ENCODE measurements at places on chromosomes 4 and X.
A peak's percentile ranks its signal among the peaks of the same experiment; 100 is the strongest.

DNA sequence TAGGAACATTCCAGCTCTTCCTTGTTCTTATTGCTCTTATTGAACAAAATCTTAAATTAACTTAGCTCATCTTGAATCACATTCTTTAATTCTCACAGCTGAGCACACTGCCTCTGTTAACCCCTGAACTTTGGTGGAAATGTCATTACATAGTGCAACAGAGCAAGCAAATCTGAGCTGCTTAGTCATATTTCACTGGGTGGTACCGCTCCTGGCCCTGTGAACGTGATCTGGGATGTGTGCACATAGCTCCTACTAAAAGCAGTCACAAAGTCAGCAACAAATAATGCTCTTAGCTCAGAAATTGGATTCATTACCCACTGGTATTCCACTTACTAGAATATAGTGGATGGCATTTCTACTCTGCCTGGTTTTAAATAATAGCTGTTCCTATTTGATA, 27.9 kb downstream of the ARHGEF6 start:
- no peak for DNase-seq

DNA sequence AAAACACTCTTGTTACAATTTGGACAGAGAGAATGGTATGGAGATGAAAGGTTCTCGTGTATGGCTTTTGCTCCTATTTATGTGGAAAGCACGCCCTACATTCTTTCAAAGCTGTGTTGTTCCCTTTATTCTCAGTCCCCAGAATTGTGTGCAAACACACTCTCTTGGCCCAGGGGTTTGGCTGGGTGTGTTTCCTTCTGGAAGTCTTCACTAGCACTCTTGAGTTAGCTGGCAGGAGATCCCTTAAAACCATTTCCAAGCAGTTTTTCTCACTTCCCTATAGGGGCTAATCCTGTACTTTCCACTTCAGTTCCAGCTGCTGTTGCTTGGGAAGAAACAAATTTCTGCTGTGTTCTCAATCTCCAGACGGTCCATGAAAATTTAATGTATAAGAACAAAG, 35.1 kb downstream of the FHL1 start:
- DNase-seq = no peak

DNA sequence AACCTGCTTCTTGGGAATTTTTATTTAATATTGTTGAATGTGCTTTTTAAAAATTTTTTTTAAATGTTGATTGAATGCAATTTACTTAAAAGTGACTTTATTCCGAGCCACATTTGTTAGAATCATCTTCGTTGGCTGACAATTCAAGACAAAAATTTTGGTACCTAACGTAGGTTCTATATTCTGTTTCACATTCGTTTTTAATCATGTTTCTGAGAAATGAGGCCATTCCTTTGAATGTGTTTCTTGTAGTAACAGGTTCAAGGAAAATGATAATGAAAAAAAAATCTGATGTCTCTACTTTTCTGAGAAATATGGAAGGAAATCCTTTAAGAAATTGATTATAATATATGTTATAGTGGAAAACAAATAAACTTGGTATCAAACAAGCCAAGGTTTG, 92.3 kb upstream of the DCLK2 start:
- no peak for DNase-seq

GRCh38 chr4:169283114-169283509, 12.4 kb upstream of the SH3RF1 start:
- DNase-seq = no peak

DNA sequence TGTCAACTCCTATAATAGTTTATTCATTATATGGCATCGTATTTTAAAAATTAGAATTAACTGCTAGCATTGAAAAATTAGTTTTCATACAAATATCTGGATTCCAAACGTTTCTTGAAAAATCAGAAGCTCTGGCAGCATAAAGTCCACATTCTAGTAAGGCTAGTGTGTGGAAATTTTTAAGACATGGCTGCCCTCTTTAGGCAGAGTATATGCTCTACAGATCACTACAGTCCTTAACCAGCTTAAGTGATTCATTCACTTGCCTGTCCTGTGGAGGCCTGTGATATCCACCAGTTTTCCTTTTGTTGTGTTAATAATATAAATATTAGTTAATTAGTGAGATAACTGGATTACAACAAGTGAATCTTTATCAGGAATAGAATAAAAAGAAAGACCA, 287.2 kb downstream of the OPHN1 start:
- peak; percentile 26 for DNase-seq

GRCh38 chr4:122819708-122820449, 6.8 kb upstream of the FGF2 start:
- no peak for DNase-seq

DNA sequence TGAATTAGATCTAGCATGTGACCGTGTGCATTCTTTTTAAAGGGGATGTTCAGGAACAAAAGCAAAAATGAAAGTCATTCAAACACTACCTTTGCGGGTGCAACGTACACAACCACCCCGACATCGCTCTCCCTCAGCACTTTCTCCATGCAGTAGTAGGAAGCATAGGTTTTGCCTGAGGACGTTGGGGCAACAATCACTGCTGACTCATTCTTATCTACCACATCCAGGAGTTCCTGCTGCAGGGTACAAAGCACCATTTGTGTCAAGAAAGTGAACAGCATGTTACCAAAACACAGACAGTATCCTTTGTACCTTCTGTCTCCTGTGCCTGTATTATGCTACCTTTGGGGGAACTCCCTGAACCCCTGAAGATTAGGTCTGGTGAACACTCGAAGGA, 58.6 kb downstream of the DDX60L start:
- no peak for DNase-seq

DNA sequence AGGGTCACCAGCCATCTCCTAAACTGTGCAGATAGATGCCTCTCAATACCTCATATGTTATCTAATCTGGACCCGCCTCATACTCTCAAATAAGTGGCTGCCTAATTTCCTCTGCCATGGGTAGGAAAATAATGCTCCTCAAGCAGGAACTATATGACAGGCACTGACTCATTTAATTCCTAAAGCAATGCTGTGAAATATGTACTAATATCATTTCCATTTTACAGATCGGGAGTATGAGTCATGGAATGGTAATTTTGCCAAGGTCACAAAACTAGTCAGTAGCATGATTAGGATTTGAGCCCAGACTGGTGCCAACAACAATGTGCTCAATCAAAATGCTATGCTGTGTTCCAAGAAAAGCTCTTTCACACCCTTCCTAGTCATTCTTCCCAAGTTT, 3.0 kb upstream of the NXT2 start:
- no peak for DNase-seq

DNA sequence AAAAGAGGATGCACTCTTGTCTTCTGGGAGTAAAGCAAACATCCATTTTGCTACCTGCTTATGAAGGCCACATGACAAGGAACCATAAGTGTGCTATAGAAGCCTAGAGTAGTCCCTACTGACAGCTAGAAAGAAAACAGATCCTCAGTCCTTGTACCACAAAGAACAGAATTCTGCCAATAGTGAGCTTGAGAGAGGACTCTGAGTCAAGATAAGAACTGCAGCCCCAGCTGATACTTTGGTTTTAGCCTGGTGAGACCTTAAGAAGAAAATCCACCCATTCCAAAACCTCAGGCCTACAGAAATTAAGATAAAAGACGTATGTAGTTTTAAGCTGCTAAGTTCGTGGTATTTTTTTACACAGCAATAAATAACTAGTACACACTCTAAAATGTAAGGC, 914.6 kb downstream of the PCDH19 start:
- no peak for DNase-seq

DNA sequence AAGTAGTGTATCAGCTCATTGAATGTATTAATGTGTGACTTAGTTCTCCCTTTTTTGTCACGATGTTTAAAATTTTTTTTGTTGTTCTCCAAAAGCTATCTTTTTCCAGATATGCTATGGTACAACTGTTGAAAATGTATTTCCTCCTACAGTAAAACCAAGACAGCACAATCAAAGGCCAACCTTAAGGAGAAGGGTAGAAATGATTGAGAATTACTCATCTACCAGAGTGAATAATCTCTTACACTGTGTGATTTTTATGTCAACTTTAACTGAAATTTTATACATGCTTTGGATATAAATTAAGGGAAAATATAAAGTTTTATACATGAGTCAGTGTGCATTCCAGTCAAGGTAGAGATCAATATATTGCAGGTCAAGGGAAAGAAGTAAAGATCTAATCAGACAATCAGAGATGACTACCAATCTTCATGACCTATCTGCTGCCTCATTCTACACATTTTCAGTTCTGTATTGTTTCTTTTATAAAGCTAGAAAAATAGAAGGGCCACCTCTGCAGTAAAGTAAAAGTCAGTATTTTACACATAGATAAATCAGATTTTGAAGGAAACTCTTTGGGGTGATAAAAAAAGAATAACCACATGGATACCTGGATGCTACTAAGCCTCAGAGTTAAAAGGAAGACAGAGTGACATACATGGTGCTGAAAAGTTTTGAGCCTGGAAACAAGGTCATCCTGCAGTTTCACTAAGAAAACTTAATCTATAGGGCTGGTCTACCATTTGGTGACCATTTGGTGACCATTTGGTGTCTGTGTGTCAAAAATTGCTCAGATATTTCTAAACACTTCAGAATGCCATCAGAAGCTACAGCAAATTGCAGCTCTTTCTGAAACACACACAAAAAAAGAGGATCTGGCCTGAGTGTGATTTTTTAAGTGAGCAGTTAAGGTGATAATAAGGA, 1.6 kb downstream of the FAM13A start:
- DNase-seq = no peak

GRCh38 chr4:101724093-101724492, 66.4 kb upstream of the BANK1 start:
- DNase-seq = no peak

DNA sequence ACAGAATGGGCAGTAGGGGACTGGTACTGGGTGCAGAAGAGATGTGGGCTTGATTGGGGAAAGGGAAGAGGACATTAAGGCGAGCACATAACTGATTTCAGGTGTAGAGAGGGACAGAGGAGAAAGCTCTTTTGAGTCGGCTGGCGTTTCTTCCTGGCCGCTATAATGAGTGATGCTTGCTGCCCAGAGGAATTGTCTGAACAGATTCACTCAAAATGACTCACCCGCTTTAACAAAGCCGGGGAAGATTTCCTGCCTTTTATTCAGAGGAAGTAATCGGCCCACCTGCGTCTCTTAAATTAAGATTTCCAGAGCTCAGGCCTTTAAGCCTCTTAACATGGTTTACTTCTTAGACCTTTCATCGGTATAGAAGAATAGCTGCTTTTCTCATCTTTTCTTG, 102.1 kb upstream of the AP1S2 start:
- no peak for DNase-seq

DNA sequence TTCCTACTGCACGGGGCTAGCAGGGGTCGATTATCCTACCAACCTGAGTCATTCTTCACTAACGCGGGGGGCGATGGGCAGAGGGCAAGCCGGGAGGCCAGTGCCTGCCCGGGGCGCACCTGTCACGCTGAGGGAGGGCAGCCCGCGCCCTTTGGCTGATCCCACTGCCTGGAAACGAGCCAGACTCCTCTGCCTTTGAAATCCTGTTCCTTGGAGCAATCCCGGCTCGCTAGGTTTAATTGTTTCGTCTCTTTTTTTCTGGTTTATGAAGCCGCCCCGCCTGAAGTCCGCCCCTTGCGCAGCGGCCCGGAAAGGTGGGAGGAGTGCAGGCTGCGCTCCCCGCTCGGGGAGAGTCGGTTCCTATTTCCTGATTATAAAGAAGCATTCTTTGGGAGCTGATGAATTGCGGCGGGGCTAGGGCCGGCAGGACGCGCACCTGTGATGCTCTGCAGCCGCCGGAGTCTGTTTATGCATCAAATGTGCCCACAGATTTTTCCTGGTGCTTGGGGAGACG, 484.2 kb downstream of the BCOR start:
- DNase-seq = peak; percentile 30

DNA sequence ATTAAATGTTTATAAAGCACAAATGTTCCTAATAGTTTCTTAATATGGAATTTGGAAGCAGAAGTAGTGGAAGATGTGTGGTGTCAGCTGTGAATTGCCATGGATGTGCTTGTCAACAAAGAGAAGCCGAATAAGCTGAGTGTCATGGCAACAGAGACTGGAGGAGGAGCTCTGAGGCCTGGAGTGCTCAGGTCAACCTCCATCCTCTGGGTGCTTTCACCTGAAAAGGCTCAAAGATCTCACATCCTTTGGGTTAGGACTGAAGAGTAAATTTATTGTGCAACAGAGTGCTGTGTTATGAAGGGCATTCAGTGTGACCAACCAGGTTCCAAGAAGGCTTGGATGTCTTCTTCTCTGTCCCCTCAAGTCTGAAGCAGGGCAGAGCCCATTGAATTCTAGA, 18.7 kb downstream of the SGMS2 start:
- no peak for DNase-seq

GRCh38 chrX:45769761-45770582, 569.3 kb upstream of the DIPK2B start:
- DNase-seq = no peak

- DNase-seq = no peak
Observed at GRCh38 chr4:185504098-185505047, 30.9 kb downstream of the PDLIM3 start.

DNA sequence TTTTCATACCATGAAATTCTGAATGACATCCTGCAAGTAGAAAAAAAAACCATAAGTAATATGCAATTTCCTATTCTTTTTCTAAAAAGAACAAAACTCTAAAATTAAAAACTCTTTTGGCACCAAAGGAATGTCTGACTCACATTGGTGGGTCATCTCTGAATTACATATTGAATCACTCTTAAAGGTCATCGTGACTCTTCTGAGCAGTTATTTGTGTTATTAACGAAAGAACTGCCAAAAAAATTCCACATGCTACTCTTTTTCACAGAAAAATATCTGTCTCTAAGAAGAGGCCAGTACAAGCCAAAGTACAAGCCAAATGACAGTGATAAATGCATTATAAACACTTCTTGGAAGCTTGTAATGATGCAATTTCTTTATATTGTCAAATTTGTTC, 282.2 kb downstream of the GUCY2F start:
- DNase-seq = no peak

- DNase-seq = no peak
Observed at GRCh38 chr4:7190691-7191545, 1.4 kb upstream of the SORCS2 start.

- peak; percentile 46 for DNase-seq
Observed at GRCh38 chr4:37793562-37793961, 32.9 kb upstream of the PGM2 start.

DNA sequence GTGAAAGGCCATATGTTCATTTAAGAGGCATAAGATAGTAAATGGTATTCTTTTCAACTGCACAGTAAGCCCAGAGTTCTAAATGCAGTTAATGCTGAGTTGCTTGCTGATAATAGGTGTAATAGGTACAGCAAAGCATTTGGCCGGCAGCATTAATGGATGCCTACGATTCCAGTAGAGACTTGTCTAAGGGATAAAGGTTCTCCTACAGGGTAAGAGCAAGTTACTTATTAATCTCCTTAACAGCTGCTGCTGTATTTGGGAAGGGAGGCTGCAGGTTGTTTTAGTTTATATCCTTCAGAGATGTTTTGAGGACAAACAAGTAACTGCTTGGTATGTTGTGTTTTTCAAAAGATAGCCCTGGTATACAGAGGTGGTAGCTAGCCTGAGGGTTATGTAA, 16.8 kb downstream of the TSPAN7 start:
- no peak for DNase-seq
